Suprapubic skin (tissue), 4 donors: ENCODE measurements at places on chromosomes 1 and 21.
A peak's percentile ranks its signal among the peaks of the same experiment; 100 is the strongest.

DNA sequence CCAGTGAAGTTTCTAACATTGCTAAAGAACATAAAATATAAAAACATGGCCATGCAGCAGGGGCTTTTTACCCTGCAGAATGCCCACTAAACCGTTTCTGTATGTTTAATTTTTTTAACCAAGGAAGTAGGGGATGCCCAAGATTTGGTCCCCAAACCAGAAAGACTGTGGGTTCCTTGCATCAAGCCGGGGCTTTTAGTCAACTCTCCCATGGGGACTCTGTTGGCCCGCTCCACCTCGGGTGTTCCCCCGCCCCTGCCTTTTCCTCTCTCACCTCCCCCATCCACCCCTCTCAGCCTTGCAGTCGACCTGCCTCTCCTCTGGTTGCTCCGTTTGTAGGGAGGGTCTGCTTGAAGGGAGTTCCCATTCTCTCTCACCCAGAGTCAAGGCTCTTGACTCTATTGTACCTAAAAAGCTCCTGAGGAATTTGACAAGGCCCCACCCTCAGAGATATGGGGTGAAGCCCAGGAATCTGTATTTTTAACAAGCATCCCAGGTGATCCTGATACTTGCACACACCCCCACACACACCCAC, 117.5 kb downstream of the TOMM20 start:
- DNase-seq, result peak; percentile 37

DNA sequence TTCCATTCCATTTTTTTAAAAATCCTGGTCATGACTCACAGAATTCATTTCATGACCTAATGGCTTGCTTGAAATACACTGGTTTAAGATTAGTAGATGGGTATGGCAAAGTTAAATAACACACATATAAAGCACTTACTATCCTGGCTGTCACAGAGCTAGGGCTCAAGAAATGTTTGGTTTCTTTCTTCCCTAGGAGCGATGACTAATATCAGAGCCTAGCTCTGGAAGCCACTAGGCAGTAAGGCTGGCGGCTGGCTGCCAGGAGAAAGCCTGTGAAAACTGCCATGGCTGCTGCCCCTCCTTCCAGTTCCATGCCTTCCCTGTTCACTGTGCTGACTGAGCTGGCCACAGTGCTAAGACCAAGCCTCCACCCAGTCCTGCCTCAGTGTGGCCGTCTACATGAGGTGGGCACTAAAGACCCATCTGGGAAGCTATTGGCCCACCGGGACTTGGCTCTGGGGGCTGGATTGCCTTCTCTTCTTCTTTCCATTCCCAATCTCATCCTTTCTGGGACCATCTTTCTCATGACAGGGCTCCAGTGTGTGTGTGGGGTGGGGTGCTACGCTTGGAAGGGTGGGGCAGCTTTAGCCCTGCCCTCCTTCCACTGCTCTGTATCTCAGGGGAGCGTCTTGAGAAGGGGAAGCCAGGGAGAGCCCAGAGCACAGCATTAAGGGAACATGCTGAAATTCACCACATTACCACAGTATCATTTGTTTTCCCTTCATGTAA, 10.8 kb upstream of the ASCL5 start:
- no peak for DNase-seq

GRCh38 chr1:37177230-37177864, 143.0 kb upstream of the GRIK3 start:
- DNase-seq, result no peak

- no peak for DNase-seq
Measured at GRCh38 chr21:26490771-26491170, 82.3 kb downstream of the CYYR1 start.

DNA sequence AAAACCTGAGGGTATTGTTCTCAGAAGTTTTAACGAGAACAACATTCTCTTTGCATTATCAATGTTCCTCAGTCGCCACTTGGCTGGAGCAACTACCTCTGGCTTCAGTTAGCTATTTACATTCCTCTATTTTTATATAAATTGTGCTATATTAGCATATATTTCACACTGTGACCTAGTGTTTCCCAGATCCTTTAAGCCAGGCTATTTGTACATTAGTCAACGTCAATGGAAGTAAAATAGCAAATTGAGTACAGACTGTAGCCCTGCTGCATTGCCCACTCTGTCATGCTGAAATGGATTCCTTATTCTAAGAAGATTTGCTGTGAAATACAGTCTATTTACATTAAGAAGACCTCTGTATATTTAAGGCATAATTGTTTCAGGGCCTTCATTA, 213.8 kb downstream of the ROR1 start:
- no peak for DNase-seq

GRCh38 chr1:39727221-39727931, 11.3 kb upstream of the PPIE start:
- no peak for DNase-seq

DNA sequence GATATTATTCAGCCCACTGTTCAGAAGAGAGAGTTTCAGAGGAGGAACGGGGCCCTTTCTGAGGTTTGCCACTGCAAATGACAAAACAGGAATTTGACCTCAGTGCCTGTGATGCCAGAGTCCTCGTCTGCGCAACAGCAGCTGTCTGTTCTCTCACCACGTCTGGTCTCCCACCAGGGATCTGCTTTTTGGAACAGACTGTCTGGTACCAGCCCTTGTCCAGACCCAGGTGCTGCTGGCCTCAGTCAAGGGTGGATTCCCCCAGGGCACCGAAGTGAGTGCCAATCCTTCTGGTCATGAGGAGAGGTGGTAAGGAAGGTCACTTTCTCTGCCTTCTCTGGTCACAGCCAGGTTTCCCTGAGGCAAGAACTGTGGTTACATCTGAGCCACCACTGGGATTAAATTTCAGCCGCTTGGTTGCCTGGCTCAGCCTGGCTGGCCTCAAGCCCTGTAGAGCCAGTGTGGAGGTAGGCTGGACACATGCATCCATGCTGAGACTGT, 2.3 kb upstream of the BCAN start:
- no peak for DNase-seq

- peak; percentile 94 for DNase-seq
Measured at GRCh38 chr1:182143825-182144645, 82.5 kb upstream of the ZNF648 start.

GRCh38 chr1:46960250-46960649, 19.0 kb upstream of the CYP4A11 start:
- DNase-seq, result no peak

DNA sequence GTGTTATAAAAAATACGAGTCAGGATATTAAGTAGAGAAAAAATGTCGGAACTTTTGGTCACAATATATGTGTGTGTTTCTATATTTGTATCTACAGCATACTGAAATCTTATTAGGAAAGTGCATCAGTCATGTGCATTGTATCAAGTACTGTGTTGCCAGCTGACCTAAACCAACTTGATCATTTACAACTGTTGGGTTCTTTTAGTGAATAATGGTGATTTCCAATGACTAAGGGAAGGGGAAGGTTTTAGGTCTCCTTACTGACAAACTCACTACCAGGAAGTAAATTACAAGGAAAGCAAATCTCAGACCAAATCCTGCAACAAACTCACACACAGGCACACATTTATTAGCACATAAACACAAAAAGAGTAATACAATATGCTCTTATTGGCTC, 142.7 kb downstream of the TSEN15 start:
- DNase-seq, result no peak

DNA sequence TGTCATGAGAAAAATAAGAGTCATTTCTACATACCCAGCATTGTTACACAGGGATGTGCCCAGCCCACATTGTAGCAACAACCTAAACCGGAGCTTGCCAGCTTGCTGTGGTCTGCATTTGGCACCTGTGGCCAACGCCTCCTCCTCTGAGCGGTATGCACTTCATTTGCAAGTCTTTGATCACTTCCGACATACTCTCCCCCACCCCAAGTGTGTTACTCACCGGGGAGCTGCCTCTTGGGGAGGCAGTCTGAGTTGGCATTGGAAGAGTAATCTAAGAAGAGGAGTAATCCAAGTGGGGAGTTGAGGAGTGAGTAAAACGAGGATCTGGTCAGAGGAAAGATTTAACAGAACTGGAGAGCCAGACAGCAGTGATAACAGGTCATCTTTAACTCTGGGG, 3.8 kb downstream of the BCL9 start:
- no peak for DNase-seq

GRCh38 chr1:221256773-221257172, 377.5 kb downstream of the HLX start:
- DNase-seq, result no peak

- no peak for DNase-seq
Measured at GRCh38 chr1:10867138-10867721, 70.8 kb upstream of the CASZ1 start.

GRCh38 chr1:173477286-173478093, at the start of gene PRDX6:
Gene PRDX6 (plus strand): TSS chr1:173477335. CDS start chr1:173477398, 63 bp downstream.
- DNase-seq, result peak; percentile 92

DNA sequence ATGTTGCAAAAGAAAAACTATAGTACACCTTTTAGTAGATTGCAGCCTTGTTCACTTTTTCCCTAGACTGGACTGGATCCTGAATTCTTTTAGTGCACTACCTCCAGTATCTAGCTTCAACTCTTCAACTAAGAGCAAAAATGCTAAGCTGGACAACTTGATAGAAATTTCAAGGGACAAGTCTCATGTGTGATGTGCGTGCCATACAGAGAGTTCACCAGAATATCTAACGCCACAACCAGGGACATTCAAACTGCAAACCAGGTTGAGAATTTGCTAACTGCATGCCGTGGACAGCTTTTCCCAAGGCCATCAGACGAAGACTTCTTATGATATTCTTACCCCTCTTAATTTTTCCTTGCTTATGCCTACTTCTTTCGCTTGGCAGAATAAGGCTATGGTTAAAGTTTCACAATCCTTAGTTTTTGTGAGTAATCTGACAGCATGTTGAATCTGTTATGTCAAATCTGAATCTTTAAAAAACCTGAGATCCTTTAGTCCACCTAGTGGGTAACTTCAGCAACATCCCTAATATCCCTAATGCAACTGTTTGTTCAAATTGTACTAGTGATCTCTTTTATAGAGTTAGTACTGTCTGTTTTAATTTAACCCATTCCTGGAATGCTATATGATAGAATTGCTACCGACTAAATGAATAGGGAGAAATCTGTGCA, 66.4 kb downstream of the DDAH1 start:
- DNase-seq, result no peak

DNA sequence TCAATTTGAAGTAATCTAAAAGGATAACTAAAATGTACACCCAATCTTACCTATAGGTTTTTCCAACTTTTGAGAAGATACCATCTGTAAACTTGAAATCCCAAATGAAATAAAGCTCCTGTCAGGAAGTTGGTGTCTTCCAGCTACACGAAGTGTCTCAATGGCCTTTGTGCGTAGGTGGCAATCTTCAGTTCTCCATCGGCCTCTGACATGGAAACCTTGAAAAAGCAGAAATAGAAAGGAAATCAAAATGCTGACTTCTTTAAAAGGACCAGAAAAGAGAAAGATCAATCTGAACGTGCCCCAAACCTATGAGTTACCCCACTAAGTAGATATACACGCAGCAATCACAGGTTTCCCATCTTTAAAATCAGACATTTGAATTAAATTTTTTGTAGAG, 10.0 kb downstream of the MKNK1 start:
- no peak for DNase-seq

GRCh38 chr1:9561429-9561828, 22.2 kb downstream of the SLC25A33 start:
- DNase-seq, result no peak

DNA sequence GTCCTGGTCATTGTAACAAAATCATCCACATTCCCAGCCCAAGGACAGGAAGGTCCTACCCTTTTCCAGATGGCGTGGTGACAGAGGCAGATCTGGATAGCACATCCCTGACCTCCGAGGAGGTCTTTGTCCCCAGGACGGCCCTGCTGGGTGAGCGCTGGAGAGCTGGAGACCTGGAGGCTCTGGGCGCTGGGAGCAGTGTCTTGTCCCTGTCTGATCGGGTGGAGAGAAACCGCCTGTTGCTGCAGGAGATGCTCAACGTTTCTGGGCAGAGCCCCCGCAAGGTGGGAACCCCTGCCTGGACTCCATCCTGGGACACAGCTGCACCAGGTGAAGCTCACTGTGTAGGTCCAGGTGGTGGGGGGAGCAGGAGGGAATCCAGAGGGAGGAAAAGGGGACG, 4.1 kb downstream of the KIAA1614 start:
- DNase-seq, result no peak

DNA sequence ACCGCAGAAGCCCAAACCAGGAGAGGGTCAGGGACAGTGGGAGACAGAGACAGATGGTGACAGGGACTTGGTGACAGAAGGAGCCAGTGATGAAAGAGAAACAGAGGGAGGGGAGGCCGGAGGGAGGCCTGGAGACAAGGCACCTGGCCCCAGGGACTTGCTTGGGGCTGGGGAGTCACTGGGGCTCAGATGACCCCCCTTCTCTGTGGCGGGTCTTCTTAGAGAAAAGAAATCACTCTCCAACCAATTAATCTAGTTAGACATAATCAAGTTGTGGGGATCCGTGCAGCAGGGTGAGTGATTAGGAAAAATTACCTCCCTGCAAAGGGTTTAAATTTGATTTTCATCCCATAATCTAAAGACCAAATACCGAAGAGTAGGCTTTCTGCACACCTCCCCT, 519.8 kb downstream of the PTPRU start:
- DNase-seq, result peak; percentile 37

GRCh38 chr1:99659755-99660210, 13.9 kb downstream of the PALMD start:
- DNase-seq, result no peak

DNA sequence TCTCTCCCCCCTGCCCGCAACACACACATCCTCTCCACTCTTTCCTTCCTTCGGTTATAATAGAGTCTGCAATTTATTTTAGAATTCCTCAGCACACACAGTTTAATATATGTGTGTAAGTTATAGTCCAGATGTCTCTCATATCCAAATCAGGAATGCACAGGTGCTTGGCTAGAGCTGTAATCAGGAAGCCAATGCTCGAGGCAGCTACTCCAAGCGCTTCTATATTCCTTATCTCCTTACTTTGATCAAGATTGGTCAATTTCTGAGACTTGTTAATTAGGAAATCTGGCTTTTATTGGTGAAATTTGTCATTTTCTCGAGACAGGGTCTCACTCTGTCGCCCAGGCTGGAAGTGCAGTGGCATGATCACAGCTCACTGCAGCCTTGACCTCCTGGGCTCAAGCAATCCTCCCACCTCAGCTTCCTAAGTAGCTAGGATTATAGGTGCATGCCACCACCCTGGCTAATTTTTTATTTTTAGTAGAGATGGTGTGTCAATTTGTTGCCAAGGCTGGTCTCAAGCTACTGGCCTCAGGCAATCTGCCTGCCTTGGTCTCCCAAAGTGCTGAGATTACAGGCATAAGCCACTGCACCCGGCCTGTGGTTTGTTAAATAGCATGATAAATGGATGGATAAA, 27.7 kb downstream of the RPL5 start:
- DNase-seq, result no peak
